Stimulated activated CD8-positive, alpha-beta memory T cell treated with anti-CD3 and anti-CD28 coated beads, Interleukin-15, amount 100 ng/mL, for 24 hours (primary cell): ENCODE measurements at places on chromosomes 1 and 21.

GRCh38 chr1:34696230-34696629 lies 58.6 kb upstream of the GJB5 start:
- no peak for DNase-seq

GRCh38 chr1:192973988-192974387 lies 85.2 kb downstream of the UCHL5 start:
- DNase-seq: no peak

DNA sequence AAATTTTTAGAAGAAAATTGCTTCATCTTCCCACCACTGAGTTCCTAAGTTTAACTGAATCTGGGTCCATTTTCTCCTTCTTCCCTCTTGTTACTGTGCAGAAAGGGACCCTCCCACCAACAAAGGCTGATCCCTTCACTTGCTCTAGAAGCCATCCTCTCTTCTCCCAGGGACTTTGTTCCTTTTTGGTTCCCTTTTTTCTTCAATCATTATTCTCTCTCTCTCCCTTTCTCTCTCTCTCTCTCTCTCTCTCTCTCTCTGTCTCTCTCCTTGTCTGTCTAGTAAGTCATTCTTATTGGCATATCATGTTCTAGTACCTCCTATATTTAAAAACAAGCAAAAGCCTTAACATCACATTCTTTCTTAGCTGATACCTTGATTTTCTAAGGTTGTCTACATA lies 31.7 kb upstream of the GADD45A start:
- DNase-seq: no peak

DNA sequence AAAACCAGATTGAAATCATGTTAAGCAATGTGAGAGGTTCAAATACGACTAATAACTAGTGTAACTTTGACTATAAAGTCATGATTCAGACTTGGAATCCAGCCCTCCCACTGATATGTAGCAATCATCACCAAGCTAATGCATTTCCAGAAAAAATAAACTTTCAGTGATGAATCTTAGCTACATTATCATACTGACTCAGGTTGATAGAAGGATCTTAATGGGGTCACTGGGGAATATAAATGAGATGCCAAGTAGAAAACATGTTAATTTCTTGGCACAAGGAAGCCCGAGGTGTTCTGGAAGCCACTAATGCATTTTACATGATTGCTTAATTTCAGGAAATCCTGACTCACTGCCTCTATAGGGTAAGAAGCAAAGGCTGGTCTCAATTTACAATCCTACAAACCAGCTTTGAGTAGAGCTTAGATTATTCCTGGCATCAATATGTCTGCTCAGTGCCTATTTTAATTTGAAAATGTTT lies 67.7 kb downstream of the SELENOF start:
- no peak for DNase-seq

GRCh38 chr1:230216896-230217295 lies 149.9 kb downstream of the GALNT2 start:
- DNase-seq: no peak

DNA sequence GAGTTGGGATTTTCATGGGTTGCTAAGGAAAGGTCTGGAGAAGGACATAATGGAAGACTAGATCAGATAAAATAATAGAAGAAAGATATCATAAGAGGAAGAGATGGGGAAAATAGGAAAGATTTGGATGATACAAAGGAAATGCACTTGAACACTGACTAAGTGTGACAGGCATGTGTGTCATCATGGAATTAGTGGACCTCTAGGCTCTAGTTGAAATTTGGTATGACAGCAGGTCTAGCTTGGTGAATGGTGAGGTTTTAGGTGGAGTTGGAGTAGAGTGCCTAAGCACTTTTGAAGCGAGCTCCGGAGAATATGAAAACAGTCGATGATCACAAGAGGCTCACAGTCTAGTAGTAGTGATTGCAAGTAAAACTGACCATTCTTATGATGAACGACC lies 73.0 kb upstream of the PTGS2 start:
- no peak for DNase-seq

- no peak for DNase-seq
Observed at GRCh38 chr1:32719681-32720275, 17.2 kb upstream of the SYNC start.

DNA sequence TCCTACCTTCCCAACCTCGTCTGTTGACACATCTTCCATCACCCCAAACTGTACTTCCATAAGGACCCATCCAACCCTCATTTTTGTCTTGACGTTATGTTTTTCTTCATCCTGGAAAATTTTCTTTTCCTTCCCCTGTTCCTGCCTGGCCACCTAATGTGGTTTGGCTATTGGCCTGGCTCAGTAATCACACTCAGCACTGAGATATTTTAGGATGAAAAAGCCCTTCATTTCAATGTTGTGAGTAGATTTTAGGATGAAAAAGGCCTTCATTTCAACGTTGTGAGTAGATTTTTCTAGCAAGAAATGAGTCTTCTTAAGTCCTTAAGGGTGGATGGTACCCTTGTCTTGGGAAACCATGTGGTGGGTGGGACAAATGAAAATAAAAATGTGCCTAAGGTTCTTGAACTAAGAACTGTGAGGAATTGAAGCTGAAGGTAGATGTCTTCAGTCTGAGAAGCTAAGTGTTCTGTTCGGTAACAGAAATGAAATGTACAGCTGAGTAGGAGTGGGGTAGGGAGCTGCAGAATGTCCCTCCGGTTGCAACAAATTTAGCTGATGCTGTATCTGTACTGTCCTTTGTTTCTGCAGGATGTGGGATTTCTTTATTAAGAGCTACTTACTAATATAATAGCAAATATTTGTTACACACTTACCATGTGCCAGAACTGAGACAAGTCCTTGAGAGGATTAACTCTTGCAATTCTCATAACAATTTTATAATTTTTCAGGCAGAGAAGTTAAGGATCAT lies 36.1 kb downstream of the DNTTIP2 start:
- DNase-seq: no peak

DNA sequence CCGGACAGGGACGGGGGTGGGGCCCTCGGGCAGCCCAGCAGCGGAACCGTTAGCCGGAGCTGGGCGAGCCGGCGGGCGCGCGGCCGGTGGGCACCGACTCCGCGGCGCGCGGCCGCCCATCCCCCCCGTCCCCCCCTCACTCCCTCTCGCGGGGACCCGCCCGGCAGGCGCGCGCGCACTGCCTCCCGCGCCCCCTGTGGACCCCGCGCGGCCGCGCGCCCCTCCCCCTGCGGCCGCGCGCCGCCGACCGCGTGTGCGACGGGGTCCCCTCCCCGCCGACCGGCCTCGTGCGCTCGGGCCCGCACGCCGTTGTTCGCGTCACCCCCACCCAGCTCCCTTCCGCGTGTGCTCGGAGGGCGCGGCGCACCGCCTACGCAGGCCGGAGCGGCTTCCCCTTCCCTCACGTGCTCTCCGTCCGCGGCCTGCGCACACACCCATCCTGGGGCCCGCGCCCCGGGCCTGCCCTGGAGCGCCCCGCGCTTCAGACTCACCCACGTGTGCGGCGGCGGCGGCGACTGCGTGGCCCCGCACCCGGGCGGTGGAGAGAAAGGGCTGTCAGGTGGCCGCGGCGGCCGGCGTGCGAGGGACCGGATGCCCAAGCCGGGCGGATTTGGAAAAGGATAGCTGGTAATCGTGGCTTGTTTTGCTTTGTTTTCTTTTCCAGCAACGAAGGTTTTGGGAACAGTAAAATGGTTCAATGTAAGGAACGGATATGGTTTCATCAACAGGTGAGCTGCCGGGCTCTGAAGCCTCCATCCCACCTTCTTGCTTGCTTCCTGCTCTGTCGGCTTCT lies 717 bp downstream of the YBX1 start:
- peak; percentile 47 for DNase-seq

DNA sequence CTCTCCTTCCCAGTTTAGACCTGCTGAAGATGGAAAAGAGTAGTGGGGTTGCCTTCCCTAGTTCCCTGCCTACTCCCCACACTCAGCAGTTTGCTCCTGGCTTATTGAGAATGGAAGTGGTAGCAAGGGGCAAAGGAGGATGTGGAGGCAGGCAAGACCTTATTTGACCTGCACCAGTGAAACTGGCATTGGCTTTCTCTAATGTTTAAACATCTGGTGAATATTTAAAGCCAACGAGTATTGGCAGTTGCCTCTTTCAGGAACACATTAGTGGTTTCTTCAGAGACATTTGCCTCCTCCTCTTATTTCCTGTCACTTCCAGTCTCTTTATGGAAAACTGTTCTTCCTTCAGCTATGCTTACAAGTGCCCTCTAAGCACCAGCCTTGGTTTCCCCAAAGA lies 62.4 kb upstream of the VAV3 start:
- DNase-seq: no peak

DNA sequence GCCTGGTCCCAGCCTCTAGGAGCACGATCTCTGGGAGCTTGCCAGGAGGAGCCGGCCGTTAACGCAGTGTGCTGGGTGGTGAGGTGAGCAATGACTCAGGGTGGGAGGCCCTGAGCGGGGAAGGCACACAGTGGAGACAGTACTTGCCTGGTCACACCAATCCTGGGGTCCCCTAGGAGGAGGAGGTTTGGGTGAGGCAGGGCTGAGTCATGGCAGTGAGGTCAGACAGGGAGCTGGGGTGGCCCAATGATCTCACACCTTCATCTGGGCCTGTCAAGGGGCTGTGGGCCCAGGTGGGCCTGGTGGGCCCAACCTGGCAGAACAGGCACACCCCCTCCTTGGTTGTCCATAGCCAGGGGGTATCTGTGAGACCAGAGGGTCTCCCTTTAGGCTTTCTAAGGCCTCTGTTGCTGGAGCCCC lies 8.6 kb upstream of the EDN2 start:
- DNase-seq: no peak

DNA sequence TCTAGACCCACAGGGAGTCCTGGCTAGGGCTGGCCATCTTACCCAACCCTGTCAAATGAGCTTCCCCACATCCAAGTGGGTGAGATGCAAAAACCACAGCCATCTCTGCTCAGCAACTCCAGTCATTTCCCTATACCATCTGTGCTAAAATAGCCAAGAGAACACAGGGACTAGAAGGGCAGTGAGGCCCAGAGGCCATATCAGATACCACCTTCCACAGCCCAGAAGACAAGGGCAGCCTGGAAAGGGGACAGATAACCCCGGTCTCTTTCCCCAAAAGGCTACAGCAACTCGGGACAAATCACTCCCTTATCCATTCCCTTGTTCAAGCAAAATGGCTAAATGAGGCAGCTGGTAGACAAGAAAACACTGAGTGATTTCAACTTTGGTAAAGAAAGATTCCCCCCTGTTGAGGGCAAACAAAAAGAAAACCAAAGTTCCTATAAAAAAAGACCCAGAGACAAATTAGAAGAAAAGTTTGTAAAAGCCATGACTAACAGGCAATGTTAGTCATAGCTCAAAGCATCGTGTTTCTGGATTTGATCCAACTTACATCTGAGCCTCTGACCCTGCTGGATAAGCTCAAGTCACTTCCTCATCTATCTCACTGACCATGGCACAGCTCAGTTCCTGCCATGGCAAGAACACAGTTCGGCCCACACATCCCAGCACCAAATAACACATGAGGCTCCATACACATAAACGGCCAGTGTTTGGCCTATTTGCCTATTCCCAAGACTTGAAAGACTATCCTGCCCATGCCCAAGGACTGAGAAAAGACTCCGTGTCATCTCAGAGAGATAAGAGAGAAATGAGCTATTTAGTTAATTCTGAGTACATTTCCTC lies 3.1 kb downstream of the LAMB3 start:
- no peak for DNase-seq

- DNase-seq: no peak
Observed at GRCh38 chr1:210294999-210295745, 33.5 kb upstream of the HHAT start.

- DNase-seq: no peak
Observed at GRCh38 chr1:55275151-55275748, 60.1 kb upstream of the USP24 start.

GRCh38 chr1:152884085-152884484 lies 6.0 kb downstream of the SMCP start:
- DNase-seq: no peak

DNA sequence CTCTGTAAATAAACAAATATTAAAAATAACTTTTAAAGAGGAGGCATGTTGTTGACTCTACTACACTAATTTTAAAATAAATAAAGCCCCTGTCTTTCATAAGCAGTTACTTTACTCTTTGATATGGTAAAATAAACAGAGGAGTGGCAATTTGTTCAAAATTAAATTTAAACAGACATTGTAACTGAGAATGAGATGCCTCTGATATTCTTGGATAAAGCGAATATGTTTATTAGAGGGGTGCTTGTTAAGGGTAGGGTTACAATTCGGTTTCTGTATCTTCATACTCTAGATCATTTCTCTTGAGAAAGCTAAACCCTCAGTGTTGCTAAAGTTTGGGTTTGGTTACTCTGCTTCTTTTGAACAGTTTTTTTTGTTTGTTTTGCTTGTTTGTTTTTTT lies 19.6 kb downstream of the LPAR3 start:
- no peak for DNase-seq

GRCh38 chr1:25067518-25068251 lies 137.6 kb upstream of the RUNX3 start:
- DNase-seq: no peak

DNA sequence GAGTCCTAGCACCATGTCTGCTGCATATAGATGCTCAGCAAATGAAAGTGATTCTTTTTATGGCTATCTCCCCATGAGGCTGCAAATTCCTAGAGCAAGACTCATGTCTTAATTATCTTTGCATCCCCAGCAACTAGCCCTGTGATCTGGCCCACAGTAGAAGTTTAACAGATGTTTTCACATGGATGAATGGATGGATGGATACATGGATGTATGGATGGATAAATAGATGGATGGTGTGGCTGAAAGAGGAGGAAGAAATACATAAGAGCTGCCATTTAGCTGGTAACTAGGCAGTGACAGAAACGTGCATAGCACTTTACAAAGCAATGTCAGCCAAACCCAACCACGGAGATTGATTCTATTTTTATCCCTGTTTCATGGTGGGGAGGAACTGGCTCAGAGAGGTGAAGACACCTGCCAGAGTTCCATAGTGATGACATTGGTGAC lies 32.7 kb upstream of the ZBTB40 start:
- DNase-seq: no peak

DNA sequence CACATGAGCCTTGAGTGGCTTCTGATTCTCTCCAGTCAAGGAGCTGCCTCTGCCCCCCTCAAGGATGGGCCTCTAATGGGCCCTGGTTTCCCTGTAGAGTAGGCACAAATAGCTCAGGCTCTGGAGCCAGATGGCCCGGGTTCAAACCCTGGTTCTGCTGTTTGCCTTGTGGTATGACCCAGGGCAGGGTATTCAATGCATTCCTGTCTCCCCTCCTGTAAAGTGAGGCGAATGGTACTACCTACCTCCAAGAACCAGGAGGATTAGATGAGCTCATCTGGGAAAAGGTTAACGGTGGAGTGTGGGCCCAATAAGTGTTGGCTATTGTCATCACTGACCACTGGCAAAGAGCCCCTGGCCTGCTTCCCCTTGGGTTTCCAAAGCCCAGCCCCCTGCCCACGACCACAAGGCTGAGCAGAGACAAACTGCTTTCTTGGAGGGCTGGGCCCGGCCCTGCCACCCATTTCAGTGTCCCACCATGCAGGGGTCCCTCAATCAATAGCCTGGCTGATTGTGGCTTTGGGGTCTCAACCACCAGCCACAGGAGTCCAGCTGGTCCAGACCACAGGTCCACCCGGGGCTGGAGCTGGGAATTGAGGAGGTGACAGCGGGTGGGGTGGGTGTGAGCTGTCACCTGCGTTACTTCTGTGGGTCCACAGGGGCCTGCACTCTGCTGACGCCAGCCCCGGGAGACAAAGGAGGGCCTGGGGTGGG lies 115.6 kb upstream of the RUNX3 start:
- DNase-seq: no peak
